ENCODE measurements at places on chromosomes 3 and 15.

- no peak overlapping the region for H3K27ac ChIP-seq
- H3K27me3 ChIP-seq: peaks cover 2% of the 10 kb centered on the region
- no peaks in the 10 kb centered on the region for H3K36me3 ChIP-seq
- H3K4me1 ChIP-seq: no peaks in the 10 kb centered on the region
- H3K4me3 ChIP-seq: no peak overlapping the region
These were observed 71.3 kb upstream of the VEPH1 start for GRCh38 chr3:157574531-157574930.

GRCh38 chr15:83109532-83109931 is 2.1 kb downstream of the TM6SF1 start:
- H3K36me3 ChIP-seq: no peaks in the 10 kb centered on the region
- H3K4me1 ChIP-seq: peaks cover 10% of the 10 kb centered on the region
- DNase-seq: no peak
- no peak overlapping the region for H3K27ac ChIP-seq
- H3K4me3 ChIP-seq: no peak overlapping the region

GRCh38 chr3:123759871-123760270 is 124.3 kb downstream of the MYLK start:
- H3K4me3 ChIP-seq: no peak overlapping the region
- peaks cover 3% of the 10 kb centered on the region for H3K4me1 ChIP-seq
- H3K36me3 ChIP-seq: no peaks in the 10 kb centered on the region
- DNase-seq: no peak

GRCh38 chr3:194384156-194384555 is 14.6 kb upstream of the LRRC15 start:
- DNase-seq: no peak
- H3K4me1 ChIP-seq: no peaks in the 10 kb centered on the region
- peaks cover 2% of the 10 kb centered on the region for H3K27me3 ChIP-seq
- H3K27ac ChIP-seq: no peak overlapping the region

GRCh38 chr3:135811651-135812050 is 153.9 kb upstream of the PPP2R3A start:
- H3K4me3 ChIP-seq: no peak overlapping the region
- H3K36me3 ChIP-seq: no peaks in the 10 kb centered on the region
- DNase-seq: no peak
- no peak overlapping the region for H3K27ac ChIP-seq
- no peaks in the 10 kb centered on the region for H3K27me3 ChIP-seq

- peaks cover 44% of the 10 kb centered on the region for H3K4me1 ChIP-seq
- H3K27ac ChIP-seq: no peak overlapping the region
- no peaks in the 10 kb centered on the region for H3K36me3 ChIP-seq
- no peaks in the 10 kb centered on the region for H3K27me3 ChIP-seq
These were observed 277.3 kb downstream of the UACA start for GRCh38 chr15:70486012-70486411.
